ENCODE measurements at places on chromosomes 3 and 15. TPM values are rescaled to one million over a fixed set of nuclear protein-coding genes. Genes with fewer than 3 reads are reported as not detected.

Gene ARL6IP5
- total RNA-seq = 200 TPM

Gene CLDN1
- total RNA-seq = 0.10 TPM

Gene MUC4
- total RNA-seq = not detected

Gene SGO1
- 0.32 TPM for total RNA-seq

GRCh38 chr15:66941108-66941711 lies 124.2 kb upstream of the SMAD3 start:
- DNase-seq = peak; percentile 86

DNA sequence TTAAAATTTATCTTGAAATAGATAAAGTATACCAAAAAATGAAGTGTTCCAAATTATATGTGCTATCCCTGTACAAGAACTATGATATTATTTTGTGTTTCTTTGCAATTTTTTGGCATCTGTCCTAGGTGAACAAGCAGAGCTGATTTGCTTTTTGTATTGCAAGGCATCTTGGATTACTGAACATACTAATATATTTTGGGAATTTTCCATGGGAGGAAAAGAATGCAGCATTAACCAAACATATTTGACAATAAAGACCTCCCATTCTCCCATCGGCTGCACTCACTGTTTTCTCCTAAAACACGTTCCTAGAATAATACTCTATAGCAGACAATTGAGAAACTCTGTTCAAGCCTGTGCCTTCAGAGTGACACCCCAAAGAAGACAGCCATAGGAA lies 265.1 kb upstream of the ALCAM start:
- DNase-seq = no peak

DNA sequence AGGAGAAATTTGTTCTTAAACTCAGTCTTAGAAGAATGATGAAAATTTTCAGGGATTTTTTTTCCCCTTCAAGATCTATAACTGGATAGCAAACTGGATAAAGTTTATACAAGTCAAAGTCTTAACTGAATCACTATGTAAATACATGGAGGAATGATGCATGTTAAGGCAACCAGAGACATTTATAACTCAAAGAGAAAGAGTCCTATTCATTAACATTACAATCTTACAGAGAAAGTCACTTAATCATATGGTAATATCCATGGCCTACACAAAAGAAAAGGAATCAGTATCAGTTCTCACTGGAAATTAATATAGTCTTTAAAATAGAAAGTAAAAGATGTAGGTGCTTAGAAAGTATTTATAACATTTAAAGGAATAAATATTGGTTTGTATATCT lies 869.1 kb downstream of the TBL1XR1 start:
- no peak for DNase-seq

- no peak for DNase-seq
These were observed 73.2 kb upstream of the SNRPA1 start for GRCh38 chr15:101368086-101368780.

GRCh38 chr3:29705906-29706844 lies 425.3 kb downstream of the RBMS3 start:
- DNase-seq = no peak

DNA sequence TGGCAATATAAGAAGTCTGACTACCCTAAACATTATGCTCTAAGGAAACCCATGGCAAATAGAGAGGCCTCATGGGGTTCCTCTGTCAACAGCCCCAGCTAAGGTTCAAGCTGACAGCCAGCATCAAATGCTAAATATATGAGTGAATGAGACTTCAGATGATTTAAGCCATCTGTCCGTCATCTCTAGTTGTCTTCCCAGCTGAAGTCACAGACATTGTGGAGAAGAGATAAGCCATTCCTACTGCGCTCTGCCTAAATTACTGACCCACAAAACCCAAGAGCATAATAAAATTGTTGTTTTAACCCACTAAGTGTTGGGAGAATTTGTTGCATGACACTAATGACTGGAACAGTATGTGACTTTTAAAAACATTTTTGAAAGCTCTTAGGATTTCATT lies 87.3 kb upstream of the IGSF10 start:
- no peak for DNase-seq

GRCh38 chr3:94226078-94226477 lies 163.2 kb downstream of the NSUN3 start:
- DNase-seq = no peak

GRCh38 chr15:79884204-79884596 lies 12.6 kb downstream of the MTHFS start:
- DNase-seq = no peak

DNA sequence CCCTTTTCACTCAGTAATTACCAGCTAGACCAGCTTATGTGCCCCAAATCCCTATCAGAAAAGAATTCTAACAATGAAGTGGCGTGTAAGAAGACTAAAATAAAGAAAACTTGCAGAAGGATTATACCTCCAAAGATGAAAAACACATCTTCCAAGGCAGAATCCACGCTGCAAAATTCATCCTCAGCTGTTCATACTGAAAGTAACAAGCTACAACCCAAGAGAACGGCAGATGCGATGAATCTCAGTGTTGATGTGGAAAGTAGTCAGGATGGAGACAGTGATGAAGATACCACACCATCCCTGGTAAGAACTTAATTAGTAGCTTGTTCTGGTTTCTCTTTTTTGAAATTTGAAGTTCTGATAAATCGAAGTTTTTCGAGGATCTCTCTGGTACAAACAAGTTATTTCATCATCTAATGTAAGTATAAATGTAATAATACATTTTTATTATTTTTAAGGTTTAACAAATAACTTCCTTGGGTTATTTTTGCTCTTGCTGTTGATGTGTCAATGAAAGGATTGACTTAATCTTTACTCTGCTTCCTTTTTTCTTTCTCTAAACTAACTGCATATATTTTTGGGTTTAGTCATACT lies 1.4 kb downstream of the WDR76 start:
- DNase-seq = no peak

DNA sequence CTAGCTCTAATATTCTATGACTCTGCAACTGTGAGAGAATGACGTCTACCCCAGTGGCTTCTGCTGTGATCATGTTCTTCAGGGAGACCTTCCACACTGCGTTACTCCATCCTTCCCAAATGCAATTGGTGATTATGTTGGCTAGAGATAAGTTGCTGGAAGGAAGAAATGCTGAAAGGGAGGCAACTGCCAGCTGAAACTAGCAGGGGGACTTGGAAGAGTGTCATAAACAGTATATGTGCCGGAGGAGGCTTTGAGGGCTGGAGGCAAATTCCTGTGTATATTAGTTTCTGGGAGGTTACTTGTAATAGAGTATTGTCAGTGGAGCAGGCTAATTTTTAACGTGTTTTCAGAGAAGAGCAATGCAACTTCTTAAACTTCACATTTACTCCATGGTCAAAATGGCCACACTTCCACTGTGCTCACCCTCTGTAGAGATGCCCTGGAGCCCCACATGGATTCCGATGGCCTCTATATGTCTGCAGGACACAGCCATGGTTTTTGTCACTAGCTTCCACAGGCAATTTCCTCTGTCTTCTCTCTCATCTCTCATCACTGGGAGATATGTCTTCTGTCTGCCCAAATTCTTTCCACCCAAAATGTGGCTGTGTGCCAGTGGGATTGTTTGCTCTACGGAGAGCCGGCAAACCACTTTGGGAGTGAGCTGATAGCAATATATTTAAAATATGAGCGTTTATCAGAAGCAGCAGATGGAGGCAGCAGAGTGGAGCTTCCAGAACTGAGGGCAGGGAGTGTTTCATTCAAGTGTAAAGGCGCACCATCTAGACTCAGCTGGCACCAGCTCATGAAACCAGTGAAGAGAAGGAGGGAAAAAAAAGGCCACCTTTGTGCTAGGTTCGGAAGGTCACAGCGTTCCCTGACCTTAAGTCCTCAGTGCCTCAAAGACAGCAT lies 13.3 kb upstream of the CD47 start:
- no peak for DNase-seq
